Activated CD8-positive, alpha-beta T cell treated with anti-CD3 and anti-CD28 coated beads, Interleukin-2, amount 10 ng/mL, durations not matched to agents 7 days and 5 days (primary cell): ENCODE measurements at places on chromosomes 16 and 17. TPM values are rescaled to one million over a fixed set of nuclear protein-coding genes. Genes with fewer than 3 reads are reported as not detected.

DNA sequence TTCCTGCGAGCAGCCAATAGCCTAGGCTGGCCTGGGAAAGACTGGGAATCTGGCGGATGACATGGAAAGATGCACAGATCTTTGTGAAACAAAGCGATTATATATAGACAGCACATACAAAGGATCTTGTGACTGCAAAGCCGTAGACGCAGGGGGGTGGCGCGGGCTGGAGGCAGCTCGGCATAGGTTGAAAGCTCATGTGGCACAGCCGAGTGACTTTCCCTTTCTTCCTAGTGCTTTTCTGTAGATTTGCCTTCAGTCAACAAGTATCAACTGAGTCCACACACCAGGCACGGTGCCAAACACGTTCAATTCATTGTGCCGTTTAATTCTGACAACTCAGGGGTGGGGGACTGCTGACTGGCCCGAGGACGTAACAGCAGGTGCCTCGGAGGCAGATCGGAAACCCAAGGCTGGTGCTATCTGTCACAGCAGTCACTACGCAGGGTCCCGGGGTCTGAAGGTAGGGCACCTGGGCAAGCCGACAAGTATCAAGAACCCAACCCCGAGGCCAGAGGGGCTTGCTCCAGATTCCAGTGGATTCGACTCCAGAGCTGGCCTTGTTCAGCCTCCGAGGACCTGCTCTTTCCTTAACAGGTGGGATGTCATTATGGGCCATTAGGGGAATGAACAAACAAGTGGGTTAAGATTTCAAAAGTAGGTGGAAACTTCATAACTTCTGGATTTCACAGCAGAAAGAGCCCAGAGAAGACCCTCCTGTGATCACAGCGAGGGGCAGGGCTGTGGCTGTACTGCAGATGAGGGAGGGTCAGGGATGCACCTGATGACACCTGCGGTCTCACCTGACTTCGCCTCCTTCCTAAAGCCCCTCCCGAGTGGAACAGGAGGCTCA lies 5.9 kb downstream of the PAM16 start:
- no peak overlapping the region for H3K4me3 ChIP-seq
- H3K27me3 ChIP-seq, result no peaks in the 10 kb centered on the region
- H3K4me1 ChIP-seq, result peaks cover 12% of the 10 kb centered on the region
- peak overlapping the region; percentile 60 for H3K27ac ChIP-seq

DNA sequence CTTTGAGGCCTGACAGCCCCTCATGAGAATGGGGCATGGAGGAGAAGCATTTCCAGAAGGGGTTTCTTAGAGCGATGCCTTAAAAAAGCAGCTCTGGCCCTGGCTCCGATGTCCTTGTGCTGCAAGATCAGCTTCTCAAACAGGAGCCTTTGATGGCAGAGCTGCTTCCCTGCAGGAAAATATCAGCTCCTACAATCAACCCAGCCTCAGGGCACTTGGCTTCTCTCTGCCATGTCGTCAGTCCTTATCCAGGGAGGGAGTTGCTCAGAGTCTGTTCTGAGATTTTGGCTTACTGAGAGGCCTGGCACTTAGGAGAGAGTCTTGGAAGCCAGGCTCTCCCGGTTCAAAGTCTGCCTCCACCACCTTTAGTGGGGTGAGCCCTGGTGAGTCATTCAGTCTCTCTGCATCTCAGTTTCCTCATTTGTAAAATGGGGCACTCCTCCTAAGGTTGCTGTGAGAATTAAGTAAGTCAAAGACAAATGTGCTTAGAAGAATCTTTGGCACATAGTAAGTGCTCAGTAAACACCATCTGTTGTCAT lies 184.4 kb downstream of the HAPSTR1 start:
- H3K4me1 ChIP-seq, result no peaks in the 10 kb centered on the region
- no peak overlapping the region for H3K27ac ChIP-seq
- DNase-seq, result no peak
- H3K36me3 ChIP-seq, result no peaks in the 10 kb centered on the region
- no peaks in the 10 kb centered on the region for H3K27me3 ChIP-seq

- no peaks in the 10 kb centered on the region for H3K36me3 ChIP-seq
- peaks cover 1% of the 10 kb centered on the region for H3K4me1 ChIP-seq
- peaks cover 25% of the 10 kb centered on the region for H3K27me3 ChIP-seq
- H3K27ac ChIP-seq, result no peak overlapping the region
- H3K4me3 ChIP-seq, result no peak overlapping the region
Measured at GRCh38 chr17:79183293-79184158, 108.9 kb downstream of the ENGASE start.

The CLCN7 gene
- 41.9 TPM for total RNA-seq

The RGS9 gene
- 5.7 TPM for total RNA-seq
